ENCODE measurements at places on chromosomes 4 and X.

GRCh38 chrX:81336455-81337152, 134.7 kb downstream of the SH3BGRL start:
- no peak for DNase-seq

DNA sequence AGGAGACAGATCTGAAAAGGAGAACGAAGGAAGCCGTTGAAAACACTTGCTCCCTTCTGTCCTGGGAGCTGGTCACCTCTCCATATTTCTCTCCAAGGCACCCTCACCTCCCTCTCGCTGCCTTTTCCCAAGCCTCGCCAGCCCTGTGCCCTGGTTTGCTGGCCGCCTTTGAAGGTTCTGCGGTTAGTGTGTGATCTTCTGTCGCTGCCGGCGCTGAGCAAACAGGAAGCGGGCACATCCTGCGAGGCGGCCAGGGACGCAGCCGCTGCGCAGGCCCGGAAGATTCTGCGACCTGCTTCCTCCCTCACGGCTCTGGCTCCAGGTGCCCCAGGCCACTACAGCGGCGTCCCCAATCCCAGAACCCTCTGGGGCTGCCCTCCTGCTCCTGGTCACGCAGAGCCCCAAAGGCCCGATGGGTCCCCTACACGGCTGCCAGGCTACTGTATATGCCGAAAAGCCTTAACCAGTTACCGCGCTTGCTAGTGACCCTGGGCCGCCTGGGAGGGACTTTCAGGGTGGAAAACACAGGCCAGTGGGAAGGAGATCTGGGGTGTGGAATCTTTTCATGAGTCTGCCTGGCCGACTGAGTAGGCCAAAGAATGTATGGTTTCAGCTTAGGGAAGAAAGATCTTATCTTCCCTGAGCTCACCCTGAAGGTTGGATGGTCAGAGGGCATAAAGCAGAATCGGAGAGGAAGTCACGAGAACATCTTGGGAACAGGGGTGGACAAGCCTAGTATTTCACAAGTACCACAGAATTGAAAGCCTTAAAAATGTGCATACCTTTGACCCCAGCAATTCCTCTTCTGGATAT, 2.3 kb upstream of the SASH3 start:
- DNase-seq, result no peak

- DNase-seq, result no peak
Observed at GRCh38 chr4:106953036-106953705, 82.9 kb downstream of the DKK2 start.

- no peak for DNase-seq
Observed at GRCh38 chr4:45327544-45327943, 601.2 kb upstream of the GNPDA2 start.

DNA sequence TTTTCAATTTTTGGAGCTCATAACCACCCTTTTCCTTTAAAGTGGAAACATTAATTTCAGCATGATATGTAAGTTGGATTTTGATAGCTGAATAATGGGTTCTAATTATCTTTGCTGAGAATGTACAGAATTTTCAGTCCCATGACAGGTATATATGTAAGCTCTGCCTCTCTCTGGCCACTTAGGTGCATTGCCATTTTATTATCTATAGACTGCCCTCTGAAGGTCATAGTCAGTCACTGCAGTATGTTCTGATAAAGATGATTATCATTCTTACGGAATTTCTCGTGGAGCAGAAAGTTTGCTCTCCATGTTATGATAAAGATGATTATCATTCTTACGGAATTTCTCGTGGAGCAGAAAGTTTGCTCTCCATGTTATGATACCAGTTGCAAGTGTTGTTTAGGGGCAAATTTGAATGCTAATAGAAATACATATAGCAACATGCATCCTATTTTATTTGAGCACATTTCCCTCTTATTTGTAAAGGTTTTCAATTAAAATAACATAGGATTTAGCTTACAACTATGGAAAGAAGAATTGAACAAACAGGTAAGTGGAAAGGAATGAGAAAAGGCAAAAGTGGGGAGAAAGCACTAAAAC, 10.4 kb downstream of the AFP start:
- DNase-seq, result peak; percentile 40
